Liver (tissue), 10 donors: ENCODE measurements at places on chromosomes 1 and 21. TPM values are rescaled to one million over a fixed set of nuclear protein-coding genes. Genes with fewer than 3 reads are reported as not detected.

DNA sequence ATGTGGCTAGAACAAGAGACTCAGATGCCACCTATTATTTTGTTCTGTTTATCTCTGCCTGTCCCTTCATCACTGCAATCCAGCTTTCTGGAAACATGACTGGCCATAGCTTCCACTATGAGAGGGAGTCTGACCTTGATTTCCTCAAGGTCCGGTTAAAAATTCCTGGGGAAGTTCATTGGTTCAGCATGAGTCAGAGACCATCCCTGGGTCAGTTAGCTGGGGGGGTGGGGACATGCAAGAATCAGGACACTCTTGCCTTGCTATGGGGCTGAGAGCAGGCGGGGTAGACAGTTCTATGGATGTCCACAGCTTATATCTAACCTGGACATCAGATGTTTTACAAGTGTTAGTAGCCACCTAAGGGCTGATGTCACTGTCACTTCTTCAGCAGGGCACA is 81.1 kb downstream of the TENT5C start:
- H3K36me3 ChIP-seq = no peaks in the 10 kb centered on the region
- no peak overlapping the region for H3K27ac ChIP-seq
- no peaks in the 10 kb centered on the region for H3K4me1 ChIP-seq
- H3K27me3 ChIP-seq = no peaks in the 10 kb centered on the region
- no peak for DNase-seq

DNA sequence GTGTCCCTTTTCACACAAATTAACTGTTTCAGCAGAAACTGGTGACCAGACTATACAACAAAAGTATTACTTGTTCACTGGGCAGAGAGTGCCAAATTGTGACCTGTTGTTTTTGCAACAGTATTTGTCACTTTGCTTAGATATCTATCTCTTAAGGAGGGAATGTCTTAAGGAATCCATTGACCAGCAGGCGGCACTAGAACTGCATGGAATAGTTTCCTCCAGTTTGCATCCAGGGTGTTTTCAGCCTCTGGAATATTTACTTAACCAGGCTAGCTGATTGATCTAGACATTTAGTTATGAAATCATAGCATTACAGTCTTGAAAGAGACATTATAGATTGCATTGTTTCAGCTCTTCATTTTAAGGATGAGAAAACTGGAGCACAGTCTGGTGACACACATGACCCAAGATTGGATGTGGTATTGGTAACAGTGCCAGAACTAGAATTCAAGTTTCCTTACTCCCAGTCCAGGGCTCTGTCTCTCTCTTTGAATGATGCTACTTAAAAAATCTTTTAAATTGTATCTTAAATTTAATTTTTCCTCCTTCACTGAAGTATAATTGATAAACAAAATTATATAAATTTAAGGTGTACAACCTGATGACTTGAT is 16.9 kb downstream of the RPTN start:
- peak; percentile 38 for DNase-seq
- H3K4me3 ChIP-seq = no peak overlapping the region
- H3K27ac ChIP-seq = no peak overlapping the region

DNA sequence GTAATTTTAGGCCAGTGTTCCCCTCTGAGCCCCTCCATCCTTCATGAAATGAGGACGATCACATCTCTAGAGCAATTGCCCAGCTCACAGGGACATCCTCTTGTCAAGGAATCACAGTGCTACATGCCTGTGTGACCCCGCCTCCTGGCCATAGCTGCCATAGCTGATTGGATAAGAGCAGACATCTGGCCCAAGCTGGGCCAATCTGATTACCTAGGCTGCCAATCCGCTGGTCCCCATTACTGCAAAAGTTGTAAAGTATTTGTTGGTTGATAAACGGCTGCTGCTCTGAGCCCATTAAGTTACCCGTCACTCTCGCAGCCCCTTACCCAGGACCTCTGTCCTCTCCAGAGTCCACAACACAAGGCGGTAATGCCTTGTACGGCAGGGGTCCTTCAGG is 8.3 kb downstream of the NT5C1A start:
- no peaks in the 10 kb centered on the region for H3K4me1 ChIP-seq
- no peak overlapping the region for H3K4me3 ChIP-seq
- H3K36me3 ChIP-seq = no peaks in the 10 kb centered on the region
- DNase-seq = no peak
- H3K27ac ChIP-seq = no peak overlapping the region
- H3K27me3 ChIP-seq = no peaks in the 10 kb centered on the region

DNA sequence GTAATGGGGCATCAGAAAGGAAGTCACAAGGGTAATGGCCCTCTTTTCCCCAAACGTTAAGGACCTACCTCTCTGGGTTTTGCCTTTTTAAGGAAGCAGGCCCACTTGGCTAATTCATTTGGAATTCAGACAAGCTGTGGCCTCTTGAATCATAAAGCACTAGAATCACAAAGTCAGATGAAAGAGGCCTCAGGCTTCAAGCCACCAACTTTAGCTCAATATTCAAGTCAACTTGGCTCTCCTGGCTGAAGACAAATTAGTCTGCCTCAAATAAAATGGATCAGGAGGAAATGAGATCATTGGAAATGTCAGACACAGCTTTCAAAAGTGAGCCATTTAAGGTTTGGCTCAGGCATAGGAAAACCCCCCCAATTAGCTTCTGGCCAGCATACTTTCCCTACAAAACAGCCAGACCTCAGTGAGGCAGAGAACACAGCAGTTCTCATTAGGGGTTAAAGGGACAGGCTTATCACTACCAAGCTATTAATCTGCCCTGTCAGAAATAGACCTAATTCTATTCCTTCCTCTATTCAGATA is 34.3 kb downstream of the SLC35D1 start:
- no peak overlapping the region for H3K4me3 ChIP-seq
- peaks cover 24% of the 10 kb centered on the region for H3K4me1 ChIP-seq
- no peak for DNase-seq
- H3K36me3 ChIP-seq = peaks cover 14% of the 10 kb centered on the region

PIGR gene
- 43.3 TPM for total RNA-seq

DNA sequence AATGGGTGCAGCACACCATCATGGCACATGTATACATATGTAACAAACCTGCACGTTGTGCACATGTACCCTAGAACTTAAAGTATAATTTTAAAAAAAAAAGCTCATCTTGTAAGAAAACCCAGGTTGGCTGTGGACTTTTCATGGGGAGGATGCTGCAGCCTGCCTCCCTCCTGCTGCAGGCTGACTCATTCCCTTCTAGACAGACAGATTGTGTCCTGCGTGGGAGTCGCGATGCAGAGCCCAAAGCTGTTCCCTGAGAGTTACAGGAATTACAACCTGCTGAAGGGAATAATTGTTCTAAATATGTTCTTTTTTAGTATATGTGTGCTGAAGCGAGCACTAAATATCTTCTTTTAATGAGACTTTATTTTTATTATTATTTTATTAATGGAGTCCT is 93.2 kb downstream of the TBX19 start:
- H3K4me1 ChIP-seq = no peaks in the 10 kb centered on the region
- H3K4me3 ChIP-seq = no peak overlapping the region
- no peak for DNase-seq
- no peak overlapping the region for H3K27ac ChIP-seq

DNA sequence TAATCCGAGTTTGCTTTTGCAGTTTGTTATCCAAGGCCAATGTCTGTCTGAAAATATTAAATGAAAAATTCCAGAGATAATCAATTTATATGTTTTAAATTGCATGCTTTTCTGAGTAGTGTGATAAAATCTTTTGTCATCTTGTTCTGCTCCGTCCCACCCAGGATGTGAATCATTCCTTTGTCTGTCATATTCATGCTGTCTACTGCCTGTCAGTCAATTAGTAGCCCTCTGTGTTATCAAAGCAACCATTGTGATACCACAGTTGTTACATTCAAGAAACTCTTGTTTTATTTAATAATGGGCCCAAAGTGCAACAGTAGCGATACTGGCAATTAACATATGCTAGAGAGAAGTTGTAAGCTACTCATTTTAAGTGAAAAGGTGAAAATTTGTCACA is 819.3 kb downstream of the BRINP3 start:
- H3K4me3 ChIP-seq = no peak overlapping the region
- DNase-seq = no peak
- no peaks in the 10 kb centered on the region for H3K36me3 ChIP-seq
- H3K27ac ChIP-seq = no peak overlapping the region

DNA sequence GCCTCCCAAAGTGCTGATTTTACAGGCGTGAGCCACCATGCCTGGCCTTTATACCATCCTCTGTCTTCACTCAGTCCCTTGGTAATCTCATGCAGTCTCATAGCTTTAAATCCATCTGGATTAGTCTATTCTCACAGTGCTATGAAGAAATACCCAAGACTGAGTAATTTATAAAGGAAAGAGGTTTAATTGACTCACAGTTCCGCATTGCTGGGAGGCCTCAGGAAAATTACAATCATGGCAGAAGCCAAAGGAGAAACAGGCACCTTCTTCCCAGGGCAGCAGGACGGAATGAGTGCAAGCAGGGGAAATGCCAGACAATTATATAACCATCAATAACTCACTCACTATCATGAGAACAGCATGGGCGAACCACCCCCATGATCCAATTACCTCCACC is 49.1 kb upstream of the CPLANE2 start:
- no peak overlapping the region for H3K4me3 ChIP-seq
- no peaks in the 10 kb centered on the region for H3K4me1 ChIP-seq
- DNase-seq = no peak
- no peak overlapping the region for H3K27ac ChIP-seq
- H3K36me3 ChIP-seq = peaks cover 5% of the 10 kb centered on the region

- no peaks in the 10 kb centered on the region for H3K36me3 ChIP-seq
- no peak for DNase-seq
- no peak overlapping the region for H3K27ac ChIP-seq
Measured at GRCh38 chr1:86477682-86478081, 9.0 kb downstream of the CLCA1 start.

GRCh38 chr1:201198598-201198997 is 8.0 kb downstream of the IGFN1 start:
- no peaks in the 10 kb centered on the region for H3K27me3 ChIP-seq
- no peak for DNase-seq
- H3K36me3 ChIP-seq = no peaks in the 10 kb centered on the region
- H3K4me1 ChIP-seq = no peaks in the 10 kb centered on the region
- no peak overlapping the region for H3K4me3 ChIP-seq

DNA sequence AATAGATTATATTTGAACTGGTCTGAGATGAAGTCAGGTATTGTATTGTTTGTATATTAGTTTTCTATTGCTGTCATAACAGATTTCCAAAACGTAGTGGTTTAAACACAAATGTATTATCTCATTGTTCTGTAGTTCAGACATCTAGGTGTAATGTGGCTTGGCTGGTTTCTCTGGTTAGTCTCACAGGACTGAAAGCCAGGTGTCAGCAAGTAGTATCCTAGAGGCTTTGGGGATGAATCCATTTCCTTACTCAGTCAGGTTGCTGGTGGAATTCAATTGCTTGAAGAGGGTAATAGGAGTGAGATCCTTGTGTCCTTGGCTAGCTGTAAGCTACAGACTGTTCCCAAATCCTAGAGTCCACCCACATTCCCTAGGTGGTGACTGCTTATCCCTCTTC is 675.8 kb downstream of the NCAM2 start:
- no peaks in the 10 kb centered on the region for H3K4me1 ChIP-seq
- H3K27ac ChIP-seq = no peak overlapping the region
- no peak for DNase-seq

GRCh38 chr1:19042675-19043578 is 86.5 kb upstream of the IFFO2 start:
- no peak for DNase-seq
- H3K36me3 ChIP-seq = no peaks in the 10 kb centered on the region
- H3K4me3 ChIP-seq = no peak overlapping the region
- H3K27ac ChIP-seq = no peak overlapping the region
- no peaks in the 10 kb centered on the region for H3K27me3 ChIP-seq

- H3K27ac ChIP-seq = no peak overlapping the region
- H3K4me3 ChIP-seq = no peak overlapping the region
- H3K4me1 ChIP-seq = peaks cover 14% of the 10 kb centered on the region
Measured at GRCh38 chr1:101264697-101265096, 27.9 kb downstream of the S1PR1 start.

- H3K27me3 ChIP-seq = no peaks in the 10 kb centered on the region
- DNase-seq = peak; percentile 54
- H3K27ac ChIP-seq = peak within 1 kb of the TSS; percentile 83
- H3K36me3 ChIP-seq = no peaks in the 10 kb centered on the region
- peaks cover 30% of the 10 kb centered on the region for H3K4me1 ChIP-seq
Measured at GRCh38 chr1:999725-1000356, at the start of gene HES4. Gene HES4, minus strand, starts transcription at chr1:1000097. Its CDS starts 124 bp downstream, at chr1:999973.

DNA sequence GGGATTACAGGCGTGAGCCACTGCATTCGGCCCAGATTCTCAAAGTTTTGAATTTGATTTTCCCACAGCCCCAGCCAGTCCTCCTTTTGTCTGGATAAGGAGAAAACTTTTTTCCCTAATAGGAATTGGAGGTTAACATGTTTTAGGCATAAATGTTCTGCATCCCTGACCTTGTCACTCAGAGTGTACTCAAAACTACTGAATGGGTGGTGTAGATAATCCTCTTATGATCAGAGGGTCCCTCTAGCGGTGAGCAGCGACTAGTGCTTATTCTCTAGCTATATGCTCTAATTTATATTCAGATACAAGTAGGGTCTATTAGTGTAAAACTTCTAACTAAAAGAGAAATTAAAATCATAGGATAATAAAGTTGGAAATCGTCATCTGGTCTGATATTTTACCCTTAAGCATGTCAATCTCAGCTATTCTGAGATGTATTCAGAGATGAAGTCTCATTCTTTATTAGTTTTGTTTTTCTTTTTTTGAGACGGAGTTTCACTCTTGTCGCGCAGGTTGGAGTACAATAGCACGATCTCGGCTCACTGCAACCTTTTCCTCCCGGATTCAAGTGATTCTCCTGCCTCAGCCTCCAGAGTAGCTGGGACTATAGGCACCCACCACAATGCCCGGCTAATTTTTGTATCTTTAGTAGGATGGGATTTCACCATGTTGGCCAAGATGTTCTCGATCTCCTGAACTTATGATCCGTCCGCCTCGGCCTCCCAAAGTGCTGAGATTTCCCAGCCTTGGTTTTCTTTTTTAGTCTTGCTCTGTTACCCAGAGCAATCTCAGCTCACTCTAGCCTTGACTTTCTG is 2.7 kb upstream of the PSMD4 start:
- H3K4me1 ChIP-seq = peaks cover 3% of the 10 kb centered on the region
- no peak overlapping the region for H3K27ac ChIP-seq
- no peak overlapping the region for H3K4me3 ChIP-seq
- no peaks in the 10 kb centered on the region for H3K27me3 ChIP-seq
- peaks cover 19% of the 10 kb centered on the region for H3K36me3 ChIP-seq

KIRREL1 gene
- total RNA-seq = 6.0 TPM

MGST3 gene
- 68.7 TPM for total RNA-seq

GRCh38 chr1:32341971-32342370 is 5.9 kb upstream of the MARCKSL1 start:
- H3K27ac ChIP-seq = no peak overlapping the region
- no peaks in the 10 kb centered on the region for H3K27me3 ChIP-seq
- H3K36me3 ChIP-seq = no peaks in the 10 kb centered on the region
- H3K4me1 ChIP-seq = peaks cover 5% of the 10 kb centered on the region

DNA sequence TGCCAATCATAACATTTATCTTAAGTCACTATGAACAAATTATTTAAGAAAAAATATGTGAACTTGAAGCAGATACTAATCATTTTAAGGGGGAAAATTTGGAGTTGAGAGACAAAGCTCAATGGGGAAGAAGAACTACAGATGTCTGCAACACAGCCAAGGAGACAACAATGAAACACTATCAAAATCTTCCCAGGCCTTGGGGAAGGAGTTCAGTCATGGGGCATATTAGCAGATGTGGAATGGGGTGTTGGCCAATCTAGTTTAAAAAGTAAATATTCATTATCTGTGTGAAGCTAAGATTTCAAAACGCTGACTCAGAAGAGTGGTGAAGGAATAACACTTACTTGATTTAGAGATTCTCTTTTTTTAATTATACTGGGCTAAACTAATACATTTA is 671.6 kb upstream of the ZP4 start:
- no peak overlapping the region for H3K27ac ChIP-seq
- H3K36me3 ChIP-seq = no peaks in the 10 kb centered on the region
- H3K4me3 ChIP-seq = no peak overlapping the region

DDOST gene
- total RNA-seq = 176 TPM

GRCh38 chr1:114507513-114507912 is 3.5 kb downstream of the TRIM33 start:
- no peak overlapping the region for H3K27ac ChIP-seq
- no peak for DNase-seq
- H3K4me1 ChIP-seq = peaks cover 10% of the 10 kb centered on the region
- no peaks in the 10 kb centered on the region for H3K36me3 ChIP-seq
